Central memory CD4-positive, alpha-beta T cell (primary cell): ENCODE measurements at places on chromosomes 11 and 22.

DNA sequence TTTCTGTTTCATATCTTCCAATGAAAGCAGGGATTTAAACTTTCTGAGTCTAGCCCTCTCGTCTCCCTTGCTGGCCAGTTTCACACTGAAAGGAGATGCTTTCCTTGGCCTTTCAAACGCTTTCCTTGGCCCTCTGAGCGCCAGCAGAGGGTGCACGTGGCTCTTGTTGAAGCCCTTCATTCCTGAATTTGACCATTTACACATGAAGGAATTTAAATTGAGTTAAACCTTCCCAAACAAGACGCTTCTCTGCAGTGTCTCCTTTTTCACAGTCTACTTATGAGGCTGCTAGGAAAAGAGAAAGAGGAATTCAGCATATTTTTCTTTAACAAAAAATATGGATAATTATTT, 21.6 kb downstream of the NNMT start:
- DNase-seq = no peak

GRCh38 chr11:8099291-8099899, 18.4 kb downstream of the TUB start:
- DNase-seq = peak; percentile 50

DNA sequence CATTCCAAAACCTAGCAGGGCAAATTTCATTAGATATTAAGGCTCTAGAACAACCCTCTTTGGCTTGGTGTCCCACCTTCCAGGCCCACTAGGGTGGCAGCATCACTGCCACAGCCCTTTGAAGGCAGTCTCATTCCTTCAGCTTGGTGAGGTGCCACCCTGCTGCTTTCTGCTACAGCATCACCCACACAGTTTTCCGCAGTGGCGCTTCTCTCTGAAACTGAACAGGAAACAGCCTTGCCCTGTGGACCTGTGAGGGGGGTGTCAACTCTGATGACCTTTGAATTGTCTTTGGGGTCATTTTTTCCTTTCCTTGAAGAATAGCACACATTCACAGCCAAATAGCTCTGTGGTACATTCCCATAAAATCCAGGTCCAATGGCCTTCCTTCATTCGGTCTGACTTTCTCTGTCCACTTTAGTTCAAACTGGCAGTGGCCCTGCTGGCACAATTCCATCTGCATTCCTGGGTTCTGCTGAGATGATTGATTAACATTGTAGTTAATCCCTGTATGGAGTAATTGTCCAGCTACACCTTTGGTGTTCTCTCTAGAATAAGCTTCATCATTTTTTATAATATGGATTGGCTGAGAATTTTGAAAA, 251.9 kb upstream of the FAT3 start:
- no peak for DNase-seq

- DNase-seq = no peak
Measured at GRCh38 chr11:28476864-28477263, 368.7 kb downstream of the METTL15 start.
